ENCODE measurements at places on chromosomes 5 and 9.

DNA sequence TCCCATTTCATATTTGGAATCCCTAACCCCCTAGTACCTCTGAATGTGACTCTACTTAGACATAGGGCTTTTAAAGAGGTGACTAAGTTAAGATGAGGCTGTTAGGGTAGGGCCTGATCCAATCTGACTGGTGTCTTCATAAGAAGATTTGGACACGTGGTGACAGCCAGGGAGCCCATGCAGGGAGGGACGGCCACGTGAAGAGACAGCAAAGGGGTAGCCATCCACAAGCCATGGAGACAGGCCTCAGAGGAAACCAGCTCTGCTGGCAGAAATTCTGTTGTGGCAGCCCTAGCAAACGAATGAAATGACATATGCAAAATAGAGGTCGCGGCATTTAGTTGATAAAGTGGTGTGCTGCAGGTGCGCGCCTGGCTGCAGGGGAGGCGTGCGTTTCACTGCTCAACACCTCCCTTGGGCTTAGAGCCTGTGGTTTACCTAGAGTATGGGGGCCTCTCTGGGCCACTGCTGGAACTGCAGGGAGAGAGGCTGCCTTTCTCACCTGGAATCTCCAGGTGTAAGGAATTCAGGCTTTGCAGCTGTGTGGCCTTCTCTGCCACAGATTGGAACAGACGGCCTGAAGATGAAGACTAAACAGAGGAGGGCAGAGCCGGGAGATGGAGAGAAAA lies 7.1 kb upstream of the AFAP1L1 start:
- no peak for DNase-seq

DNA sequence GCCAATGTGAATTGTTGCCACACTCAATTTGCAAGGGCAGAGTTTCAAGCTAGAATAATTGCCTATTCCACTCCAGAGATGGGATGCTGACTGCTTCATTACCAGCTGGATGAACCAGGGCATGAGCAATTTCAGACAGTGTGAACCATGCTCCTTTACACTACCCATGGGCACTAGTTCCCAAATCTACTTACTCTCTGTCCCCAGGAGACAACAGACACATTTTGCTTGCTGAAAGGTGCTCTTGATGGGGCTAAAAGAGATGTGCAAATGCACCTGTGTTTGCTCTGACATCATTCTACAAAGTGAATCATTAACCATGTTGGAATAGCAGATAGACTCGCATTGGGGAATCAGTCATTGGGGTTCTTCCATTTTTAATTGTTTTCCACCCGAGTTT lies 522.3 kb upstream of the NUDT12 start:
- no peak for DNase-seq

DNA sequence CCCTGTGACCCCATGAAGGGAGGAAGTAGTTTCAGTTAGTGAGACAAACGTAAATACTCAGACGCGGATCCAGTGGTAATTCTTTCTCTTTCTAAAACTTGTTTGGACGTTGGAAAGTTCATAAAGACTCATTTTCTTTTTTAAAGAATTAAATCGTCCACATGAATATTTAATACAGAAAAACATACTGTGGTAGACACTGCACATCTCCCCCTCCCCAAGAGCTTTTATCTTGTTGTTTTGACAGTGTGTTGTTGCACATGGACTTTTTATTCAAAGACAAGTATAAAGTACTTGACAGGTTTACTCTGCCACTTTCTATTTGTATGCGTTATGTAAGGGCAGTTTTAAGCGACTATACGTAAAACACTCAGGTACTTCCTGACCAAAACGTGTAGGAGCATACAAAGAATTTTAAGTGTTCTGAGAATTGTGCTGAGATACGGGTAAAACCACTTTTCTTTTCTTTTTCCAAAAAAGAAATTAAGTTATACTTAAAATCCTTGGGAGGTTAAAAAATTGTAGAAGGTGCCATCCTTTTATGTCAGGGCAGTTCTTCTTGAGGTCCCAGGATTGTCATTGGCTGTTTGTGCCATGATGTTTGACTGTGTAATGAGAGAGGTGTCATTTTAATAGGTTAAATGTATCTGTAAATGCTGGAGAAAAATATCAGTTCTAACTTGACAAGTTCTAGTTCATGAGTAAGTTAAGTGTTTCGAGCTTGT lies 1.3 kb downstream of the NIPBL start:
- DNase-seq = no peak

- DNase-seq = no peak
Measured at GRCh38 chr9:91489361-91489899, 65.8 kb upstream of the NFIL3 start.

- DNase-seq = no peak
Measured at GRCh38 chr5:131005963-131006684, 158.9 kb downstream of the HINT1 start.

DNA sequence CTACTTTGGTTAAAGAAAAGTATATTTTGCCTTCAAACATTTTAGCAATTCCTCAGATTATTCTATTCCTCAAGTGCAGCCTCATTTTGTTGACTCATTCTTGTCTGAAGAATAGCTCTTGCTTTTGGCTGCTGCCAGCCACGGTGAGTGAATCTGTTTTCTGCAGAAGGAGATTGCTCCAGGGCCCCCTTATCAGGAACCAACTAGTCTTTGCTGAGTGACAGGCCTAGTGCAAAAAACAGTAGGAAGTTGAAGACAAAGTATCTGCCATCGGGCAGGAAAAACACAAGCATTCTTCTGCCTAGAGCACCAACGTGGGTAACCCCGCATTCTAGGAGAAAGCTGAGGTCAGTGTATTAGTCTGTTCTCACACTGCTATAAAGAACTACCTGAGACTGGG lies 42.3 kb downstream of the ZNF883 start:
- no peak for DNase-seq

GRCh38 chr9:35930989-35931388 lies 21.7 kb downstream of the SPAAR start:
- DNase-seq = no peak

DNA sequence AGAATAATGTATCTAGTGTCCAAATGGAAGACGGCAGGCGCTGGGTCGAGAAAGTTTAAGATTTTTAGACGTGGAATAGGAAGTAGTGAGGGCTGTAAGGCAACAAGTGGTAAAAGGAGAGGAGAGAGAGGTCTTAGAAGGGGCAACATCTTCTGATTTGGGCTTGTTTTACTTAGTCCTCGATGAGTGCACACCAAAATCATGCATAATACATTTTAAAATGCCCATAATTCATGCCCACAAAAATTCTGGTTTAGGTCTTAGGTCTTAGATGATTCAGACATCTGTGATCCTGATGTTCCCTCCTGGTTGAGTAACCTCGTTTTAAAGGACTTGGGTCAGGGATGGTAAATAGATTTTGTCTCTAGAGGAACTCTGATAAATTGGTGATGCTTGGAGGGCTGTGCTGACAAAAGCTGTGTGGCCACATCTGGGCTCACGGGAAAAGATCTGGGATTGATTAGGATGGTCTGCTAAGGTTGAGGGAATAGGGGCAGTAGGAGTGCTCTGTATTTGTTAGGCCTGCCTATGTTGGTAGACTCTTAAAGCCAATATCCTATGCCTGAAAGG lies 476.3 kb downstream of the CCDC171 start:
- DNase-seq = no peak

GRCh38 chr9:122183501-122183900 lies 23.8 kb downstream of the MORN5 start:
- DNase-seq = no peak

DNA sequence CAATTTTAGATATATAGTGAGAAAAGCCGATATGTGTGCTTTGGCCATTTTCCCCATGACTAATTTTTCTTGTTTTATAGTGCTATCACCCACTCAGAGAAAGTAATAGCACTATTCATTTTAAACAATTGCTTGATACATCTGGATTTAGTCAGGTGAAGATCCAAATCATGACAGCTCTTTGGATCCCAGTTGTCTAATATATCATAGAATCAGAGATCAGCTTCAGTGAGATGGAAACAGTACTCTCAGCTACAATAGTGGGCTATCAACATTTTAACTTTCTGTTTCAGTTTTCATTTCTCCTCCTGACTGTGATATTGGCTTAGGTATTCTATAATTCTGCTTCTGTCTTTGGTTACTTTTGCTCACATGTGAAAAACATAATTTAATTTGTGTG lies 38.7 kb downstream of the VCAN start:
- no peak for DNase-seq

DNA sequence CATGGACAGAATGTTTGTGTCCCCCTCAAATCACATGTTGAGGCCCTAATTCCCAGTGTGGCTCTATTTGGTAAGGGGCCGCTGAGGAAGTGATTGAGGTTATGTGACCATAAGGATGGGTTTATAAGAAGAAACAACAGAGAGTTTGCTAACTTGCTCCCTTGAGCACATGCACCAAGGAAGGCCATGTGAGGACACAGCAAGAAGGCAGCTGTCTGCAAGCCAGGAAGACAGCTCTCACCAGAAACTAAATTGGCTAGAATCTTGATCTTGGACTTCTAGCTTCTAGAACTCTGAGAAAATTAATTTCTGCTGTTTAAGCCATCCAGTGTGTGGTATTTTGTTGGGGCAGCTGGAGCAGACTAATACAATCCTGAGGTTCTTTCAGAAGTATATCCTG lies 35.2 kb upstream of the CDC42SE2 start:
- DNase-seq = no peak

- DNase-seq = no peak
Measured at GRCh38 chr9:108225149-108225800, 630.5 kb downstream of the ACTL7B start.

DNA sequence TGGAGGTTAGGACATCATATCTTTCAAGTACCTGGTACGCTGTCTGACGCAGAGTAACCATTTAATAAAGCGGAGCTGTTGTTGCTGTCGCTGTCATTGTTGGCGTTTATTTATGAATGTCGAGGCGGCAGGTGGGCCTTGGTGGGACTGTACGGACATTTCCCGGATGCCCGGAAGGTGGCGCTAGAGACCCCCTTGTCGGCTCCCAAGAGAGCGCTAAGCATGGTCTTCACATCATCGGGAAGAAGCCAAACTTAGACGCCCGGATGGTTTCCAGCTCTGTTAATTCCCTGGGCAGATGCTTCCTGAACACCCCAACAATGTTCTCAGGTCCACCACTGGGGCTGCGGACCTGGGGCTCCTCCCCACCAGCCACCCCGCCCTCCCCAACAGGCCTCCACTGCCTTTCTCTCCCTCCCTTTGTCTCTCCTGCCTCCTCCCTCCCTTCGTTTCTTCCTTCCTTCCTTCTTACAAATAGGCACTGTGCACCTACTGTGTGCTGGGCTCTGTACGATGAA lies 54.1 kb downstream of the DUSP1 start:
- DNase-seq = peak; percentile 75

DNA sequence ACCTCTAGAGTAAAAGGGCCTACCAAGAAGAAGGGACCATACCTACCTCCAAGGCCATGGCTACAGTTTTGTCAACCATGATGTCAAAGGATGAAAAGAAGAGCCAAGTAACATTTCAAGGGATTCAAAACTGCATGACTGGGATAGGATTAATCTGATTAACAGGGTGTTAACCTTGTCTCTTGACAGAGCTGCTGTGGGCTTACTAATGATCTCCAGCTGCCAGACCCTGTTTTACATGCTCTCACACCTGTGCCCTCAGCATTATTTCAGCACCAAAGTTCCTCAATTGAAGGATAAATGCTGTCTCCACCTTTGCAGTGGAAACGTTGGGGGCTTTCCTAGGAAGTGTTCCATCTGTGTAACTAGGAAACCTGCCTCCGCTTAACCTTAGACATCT lies 78.3 kb downstream of the DMAC1 start:
- no peak for DNase-seq

DNA sequence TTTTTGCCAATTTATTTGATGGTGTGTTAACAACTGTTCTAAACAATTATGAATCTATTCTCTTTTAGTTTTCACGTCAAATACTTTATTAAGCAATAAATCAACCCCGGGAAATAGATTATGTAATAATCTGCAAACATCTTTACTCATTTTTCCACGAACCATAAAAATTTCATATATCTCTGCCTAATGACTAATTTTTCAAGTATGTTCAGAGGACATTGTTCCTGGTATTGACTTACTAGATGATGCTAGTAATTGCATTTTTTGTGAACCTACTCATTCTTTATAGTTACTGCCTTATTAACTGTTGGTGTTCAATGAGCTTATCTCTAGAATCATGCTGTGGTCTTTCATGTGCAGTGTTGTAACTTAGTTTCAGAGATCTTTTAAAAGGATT lies 41.0 kb upstream of the FBN2 start:
- DNase-seq = no peak

- DNase-seq = peak; percentile 4
Measured at GRCh38 chr9:72476617-72477437, 44.6 kb upstream of the TMC1 start.

GRCh38 chr5:157545610-157546310 lies 29.8 kb downstream of the ADAM19 start:
- DNase-seq = no peak

DNA sequence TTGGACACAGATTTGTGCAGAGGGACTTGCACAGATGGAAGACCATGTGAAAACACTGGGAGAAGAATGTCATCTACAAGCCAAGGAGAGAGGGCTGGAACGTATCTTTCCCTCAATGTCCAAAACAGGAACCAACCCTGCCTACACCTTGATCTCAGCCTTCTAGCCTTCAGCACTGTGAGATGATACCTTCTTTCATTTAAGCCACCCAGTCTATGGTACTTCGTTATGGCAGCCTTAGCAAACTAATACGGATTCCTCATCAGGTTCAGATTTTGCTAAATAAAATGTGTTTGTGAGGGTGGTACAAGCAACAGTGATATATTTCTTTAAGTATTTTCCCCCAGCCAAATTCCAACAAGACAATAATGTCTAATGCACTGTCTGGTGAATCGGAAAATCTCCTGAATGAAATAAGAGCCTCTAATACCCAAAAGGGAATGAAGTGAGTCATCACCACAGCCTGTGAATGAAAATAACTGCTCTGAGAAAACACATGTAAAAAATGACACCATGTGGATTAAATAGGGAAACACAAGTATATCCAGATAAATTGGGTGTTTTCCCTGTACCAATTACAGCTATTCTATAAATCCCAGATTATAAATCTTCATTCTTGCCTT lies 182.8 kb upstream of the TARS1 start:
- DNase-seq = no peak

DNA sequence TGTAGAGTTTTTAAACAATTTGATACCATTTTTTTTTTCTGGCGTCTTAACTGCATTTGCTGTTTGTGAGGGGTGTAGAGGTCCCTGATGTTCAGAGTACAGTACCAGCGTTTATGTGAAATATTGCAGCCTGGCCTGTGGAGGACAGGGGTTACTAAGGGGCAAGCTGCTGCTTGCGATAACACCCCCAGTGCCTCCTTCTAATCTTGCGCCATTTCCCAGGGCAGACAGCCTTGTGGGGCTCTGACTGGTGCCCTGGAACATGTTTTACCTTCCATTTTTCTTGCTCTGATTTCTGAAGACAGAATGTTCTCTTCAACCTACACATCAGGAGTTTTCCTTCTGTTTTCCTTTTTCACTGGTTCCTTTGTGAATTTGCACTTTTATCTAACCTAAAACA lies 142.9 kb downstream of the DOCK8 start:
- no peak for DNase-seq
